ENCODE measurements at places on chromosomes 4 and X.

- DNase-seq: no peak
These were observed 54.0 kb upstream of the FAM120C start for GRCh38 chrX:54237014-54237413.

GRCh38 chr4:74056114-74056857 lies 17.8 kb upstream of the CXCL3 start:
- DNase-seq: no peak

DNA sequence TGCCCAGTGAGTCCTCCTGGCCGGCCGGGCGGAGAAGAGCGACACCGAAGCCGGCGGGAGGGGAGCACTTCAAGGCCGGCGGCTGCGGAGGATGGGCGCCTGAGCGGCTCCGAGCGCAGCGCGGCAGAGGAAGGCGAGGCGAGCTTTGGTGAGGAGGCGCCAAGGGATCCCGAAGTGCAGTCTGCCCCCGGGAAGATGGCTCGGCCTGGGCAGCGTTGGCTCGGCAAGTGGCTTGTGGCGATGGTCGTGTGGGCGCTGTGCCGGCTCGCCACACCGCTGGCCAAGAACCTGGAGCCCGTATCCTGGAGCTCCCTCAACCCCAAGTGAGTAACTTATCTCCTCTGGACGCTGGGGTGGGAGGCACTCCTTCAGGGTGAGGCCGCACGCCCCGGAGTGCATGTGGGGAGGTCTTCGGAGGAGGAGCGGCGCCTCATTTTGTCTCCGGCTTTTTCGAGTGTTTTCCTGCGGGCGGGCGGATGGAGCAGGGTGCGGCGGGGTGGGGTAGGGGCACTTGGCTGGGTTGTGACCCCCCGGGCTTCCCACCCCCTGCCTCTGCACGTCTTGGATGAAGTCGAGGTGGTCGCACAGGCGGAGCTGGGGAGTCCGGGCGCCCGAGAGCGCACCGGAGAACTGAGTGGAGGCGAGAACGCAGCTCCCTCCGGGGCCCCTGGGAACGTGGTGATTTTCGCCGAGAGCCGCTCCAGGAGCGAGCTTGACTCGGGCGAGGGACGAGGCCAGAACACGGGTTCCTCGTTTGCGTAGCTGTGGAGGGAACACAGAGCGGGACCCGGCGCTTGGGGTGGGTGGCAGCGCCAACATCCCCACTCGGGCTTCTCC lies 979 bp downstream of the EFNB1 start:
- DNase-seq: no peak

GRCh38 chrX:33207056-33207455 lies 4.3 kb downstream of the DMD start:
- no peak for DNase-seq

GRCh38 chr4:172708184-172708583 lies 460.4 kb upstream of the GALNT7 start:
- DNase-seq: no peak

DNA sequence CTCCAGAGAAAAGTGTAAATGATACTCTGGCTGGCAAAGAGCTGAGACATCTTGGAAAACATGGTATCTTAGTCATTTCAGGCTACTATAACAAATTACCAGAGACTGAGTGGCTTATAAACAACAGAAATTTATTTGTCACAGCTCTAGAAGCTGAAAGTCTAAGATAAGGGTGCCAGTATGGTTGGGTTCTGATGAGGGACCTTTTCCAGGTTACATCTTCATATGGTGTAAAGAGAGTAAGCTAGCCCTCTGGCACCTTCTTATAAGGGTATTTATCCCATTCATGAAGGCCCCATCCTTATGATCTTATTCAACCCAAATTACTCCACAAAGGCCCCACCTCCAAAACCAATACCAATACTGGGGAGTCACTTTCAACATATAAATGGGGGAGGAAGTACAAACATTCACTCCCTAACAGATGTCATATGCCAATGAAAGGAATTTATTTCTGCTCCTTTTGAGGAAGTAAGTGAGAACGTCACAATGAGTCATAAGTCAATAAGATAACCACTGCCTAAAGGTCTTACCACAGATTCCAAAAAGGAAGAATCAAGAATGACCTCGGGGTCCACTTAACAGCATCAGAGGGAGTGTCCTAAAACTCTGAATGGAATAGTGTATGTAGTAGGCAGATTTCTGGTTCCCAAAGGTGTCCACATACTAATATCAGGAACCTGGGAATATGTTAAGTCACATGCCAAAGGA lies 246.6 kb downstream of the OPHN1 start:
- DNase-seq: no peak

GRCh38 chr4:8882239-8882638 lies 10.6 kb upstream of the HMX1 start:
- DNase-seq: no peak

- DNase-seq: no peak
These were observed 84.5 kb upstream of the ARHGEF9 start for GRCh38 chrX:63869506-63869905.

- no peak for DNase-seq
These were observed 386.6 kb upstream of the AADAT start for GRCh38 chr4:170476351-170476750.

DNA sequence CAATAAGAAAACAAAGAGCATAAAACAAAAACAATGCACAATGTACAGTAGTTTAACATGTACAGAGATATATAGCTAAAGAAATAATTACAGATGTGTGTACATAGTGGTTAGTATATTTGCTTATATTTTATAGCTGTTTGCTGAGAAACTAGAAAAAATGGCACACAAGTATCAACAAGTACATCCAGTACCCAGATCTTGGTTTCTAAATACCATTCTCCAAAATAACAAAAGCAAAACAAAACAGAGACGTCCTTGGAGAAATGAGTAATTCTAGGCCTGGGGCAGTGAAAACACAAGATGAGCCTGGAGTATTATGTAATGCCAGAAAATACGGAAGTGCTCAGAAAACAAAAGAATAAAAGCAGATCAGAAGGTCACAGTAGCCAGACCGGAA lies 189.6 kb downstream of the TMEM47 start:
- DNase-seq: no peak

DNA sequence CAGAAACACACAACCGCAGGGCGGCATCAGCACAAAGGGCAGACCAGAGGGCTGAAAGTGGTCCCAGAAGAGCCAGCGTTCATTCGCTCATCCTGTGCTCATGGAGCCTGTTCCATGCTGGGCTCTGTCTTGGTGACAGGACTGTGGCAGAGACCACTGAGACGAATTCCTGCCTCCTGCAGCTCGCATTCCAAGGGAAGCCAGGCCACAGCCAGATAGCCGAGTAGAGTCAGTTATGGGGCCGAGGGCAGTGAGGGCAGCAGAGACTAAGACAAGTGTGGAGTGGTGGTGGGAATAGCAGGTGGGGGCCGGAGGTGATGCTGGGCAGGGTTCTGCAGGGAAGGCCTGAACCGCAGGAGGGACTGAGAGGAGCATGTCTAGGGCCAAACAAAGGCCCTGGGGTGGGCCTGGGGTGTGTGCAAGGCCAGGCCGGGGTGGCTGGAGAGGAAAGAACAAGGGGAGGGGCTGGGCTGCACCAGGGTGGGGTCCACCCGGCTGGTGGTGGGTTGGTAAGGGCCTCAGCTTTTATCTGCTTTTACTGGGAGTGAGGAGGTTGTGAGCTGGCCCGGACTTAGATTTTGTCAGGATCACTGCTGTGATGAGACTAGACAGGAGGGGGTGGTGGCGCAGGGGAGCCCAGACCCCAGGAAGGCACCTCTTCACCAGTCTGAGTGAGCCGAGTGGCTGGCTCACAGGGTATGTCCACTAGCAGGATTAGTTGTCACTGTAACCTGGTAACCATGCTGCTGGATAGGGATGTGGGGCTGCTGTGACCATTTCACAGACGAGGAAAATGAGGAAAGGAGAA lies 6.3 kb downstream of the PSAPL1 start:
- no peak for DNase-seq

Data from BJ (cell line).